MV-4-11 (cell line): ENCODE measurements at places on chromosomes 11 and 22.
A peak's percentile ranks its signal among the peaks of the same experiment; 100 is the strongest.

GRCh38 chr11:27250867-27251665, 111.9 kb downstream of the CCDC34 start:
- no peak for DNase-seq

- no peak for DNase-seq
These were observed 80.6 kb downstream of the RCN1 start for GRCh38 chr11:32171445-32171844.

DNA sequence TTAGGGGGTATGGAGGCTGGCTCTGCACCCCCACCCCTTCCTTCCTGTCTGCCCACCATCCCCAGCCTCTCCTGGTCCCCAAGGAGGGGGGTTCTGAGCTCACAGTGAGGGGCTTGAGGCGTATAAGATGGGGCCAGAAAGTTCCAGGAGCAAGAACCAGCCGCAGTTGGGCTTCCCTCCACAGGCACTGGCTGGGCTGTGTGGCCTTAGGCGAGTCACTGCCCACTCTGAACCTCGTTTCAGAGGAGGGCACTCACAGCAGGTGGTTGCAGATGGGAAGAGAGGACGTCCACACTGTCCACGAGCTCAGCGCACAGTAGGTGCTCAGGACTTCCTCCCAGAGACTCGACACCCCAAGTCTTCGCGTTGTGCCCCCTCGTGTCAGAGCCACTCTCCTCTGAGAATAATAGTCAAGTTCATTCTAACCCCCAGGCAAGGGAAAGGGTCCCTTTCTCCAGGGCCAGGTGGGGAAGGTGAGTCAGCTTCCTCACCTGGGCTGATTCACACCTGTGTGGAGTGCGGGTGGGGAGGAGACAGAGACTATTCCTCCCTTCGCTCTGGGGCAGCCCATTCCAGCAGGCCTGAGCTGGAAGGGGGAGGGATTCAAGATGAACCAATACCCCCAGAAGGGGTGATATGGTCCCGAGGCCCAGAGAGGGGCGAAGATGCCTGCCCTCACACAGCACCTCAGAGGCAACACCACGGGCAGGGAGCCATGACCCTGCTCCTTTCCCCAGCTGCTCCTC, 29.3 kb downstream of the RPL3 start:
- DNase-seq: no peak

GRCh38 chr11:28703371-28703770, 595.2 kb downstream of the METTL15 start:
- no peak for DNase-seq

DNA sequence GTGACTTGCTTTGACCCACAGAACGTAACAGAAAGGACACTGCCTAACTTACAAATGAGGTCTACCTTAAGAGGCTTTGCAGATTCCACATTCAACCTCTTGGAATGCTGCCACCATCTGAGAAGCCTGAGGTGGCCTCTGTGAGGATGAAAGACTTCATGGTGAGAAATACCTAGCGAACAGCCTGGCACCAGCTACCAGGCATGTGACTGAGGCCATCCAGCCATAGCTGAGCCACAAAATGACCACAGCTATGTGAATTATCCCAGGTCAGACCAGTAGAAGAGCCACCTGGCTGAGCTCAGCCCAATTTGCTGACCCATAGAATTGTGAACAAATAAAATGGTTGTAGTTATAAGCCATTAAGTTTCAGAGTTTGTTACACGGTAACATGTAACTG, 37.5 kb downstream of the PPARA start:
- DNase-seq: no peak

DNA sequence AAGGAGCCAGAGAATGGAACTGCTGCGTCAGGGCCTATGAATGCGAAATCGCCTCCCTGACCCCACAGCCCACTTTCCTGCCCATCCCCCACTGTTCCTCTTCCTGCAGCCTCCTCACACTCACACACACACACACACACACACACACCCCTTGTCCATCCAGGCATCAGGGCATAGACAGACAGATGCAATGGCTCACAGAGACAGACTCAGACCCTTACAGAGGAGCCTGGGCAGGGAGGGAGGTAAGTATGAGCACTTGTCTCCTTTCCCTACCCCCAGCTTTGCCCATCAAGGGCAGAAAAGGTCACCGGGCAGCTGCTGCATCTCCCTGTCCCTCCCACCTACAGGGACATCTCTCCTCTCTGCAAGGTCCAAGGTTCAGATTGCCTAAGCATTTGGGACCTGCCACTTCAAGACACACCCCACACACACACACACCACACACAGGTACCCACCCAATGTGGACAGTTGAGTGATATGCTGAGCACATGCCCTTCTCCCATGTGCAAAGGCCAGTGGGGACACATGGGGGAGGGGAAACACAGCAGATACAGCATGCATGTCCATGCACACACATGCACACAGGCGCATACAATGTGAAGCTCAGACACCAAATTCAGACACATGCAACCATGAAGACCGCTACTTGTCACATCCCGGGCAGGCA, 2.0 kb upstream of the NRXN2 start:
- no peak for DNase-seq

DNA sequence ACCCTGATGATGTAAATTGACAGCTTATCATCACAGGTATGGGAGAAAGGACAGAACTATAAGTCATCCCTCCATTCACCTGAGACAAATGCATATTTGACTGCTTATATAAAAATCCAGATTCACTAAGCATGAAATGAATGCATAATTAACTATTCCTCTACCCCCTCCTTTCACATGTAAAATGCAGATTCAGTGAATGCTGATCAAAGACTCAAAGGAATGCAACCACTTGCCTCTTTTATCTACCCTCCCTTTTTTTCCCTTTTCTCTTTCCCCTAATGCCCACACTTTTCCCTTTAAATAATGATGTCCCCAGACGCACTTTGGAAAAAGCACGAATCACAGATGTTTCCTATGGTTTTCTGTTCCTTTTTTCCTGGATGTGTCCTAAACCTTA, 4.5 kb upstream of the PLAAT4 start:
- no peak for DNase-seq

GRCh38 chr11:78313181-78313795, 104.3 kb downstream of the GAB2 start:
- peak; percentile 34 for DNase-seq

GRCh38 chr11:111512296-111513239, at the start of gene BTG4:
Gene BTG4, minus strand, starts transcription at chr11:111512386. Its CDS starts 13,610 bp downstream, at chr11:111498776.
- no peak for DNase-seq

DNA sequence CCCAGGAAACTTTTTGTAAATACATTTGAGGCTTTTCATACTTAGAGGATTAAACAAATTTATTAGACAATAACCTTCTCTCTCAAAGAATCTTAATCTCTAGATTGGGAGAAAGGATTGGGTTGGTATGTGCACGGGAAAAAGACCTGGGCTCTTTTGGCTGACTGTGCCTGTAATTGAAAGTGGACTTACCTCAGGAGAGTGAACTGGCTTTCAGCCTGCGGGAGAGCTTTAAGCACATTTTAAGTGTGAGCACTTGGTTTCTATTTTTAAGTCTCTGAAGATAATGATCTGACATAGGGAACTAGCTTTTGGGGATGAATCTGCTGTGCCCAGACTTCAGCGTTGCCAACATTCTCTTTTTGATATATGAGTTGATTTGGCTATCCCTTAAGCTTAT, 35.8 kb downstream of the UVRAG start:
- peak; percentile 21 for DNase-seq

GRCh38 chr11:3723014-3723708, 52.0 kb upstream of the CHRNA10 start:
- DNase-seq: peak; percentile 85

GRCh38 chr22:41801886-41802285, 1.4 kb downstream of the CCDC134 start:
- no peak for DNase-seq

DNA sequence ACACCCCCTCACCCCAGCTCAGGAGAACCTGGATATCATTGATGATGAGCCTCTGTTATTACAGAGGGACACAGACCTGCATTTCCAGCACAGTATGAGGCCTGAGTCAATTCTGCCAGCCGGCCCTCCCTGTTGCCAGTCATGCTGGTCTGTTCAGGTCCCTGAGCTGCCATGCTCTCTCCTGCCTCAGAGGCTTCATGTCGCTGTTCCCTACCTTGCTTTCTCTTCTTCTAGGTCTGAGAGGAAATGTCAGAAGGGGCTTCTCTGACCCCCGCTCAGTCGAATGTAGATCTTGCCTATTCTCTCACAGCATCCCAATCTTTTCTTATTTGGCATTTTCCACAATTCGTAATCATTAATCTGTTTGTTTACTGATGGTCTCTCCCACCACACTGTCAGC, 21.8 kb upstream of the ABCC8 start:
- DNase-seq: no peak

DNA sequence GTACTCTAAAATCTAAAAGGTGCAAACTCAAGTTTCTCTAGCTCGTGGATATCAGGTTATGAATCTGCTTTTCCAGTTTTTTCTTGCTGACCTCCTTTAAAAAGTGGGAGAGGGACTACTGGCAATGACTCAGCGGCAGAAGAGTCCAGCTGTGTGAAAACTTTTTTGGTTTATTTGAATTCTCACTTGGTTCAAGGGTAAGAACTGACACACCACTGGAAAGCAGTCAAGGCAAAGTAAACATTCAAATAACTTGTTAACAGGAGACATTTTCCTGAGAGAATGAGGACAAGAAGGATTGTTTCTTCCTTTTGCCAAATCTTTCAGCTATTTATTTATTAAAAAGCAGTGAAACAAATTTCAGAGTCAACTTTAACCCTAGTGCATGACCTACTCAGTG, 36.1 kb downstream of the CDON start:
- no peak for DNase-seq

- no peak for DNase-seq
These were observed 3.9 kb downstream of the CSTF3 start for GRCh38 chr11:33157103-33158027.
